ENCODE measurements at places on chromosomes 1 and 21.
A peak's percentile ranks its signal among the peaks of the same experiment; 100 is the strongest.

GRCh38 chr1:207691010-207691409, 46.1 kb downstream of the CR1L start:
- no peak for DNase-seq

DNA sequence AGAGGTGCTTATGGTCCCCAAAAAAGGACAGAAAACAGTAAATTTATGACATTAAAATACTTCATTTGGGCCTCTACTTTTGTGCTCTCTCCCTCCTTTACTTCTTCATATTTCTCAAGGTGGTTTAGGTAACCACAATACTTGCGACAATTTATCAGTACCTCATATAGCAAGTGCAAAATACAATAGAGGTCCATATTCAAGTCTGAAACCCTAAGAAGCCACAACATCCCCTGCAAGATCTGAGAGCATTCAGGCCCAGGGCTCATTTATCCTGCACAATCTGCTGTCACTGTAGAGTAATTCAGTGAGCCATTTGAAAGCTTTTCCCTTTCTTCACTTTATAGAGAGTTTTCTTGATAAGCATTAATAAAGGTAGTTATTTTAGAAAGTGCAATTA, 24.2 kb upstream of the ATP6V1G3 start:
- DNase-seq: no peak

DNA sequence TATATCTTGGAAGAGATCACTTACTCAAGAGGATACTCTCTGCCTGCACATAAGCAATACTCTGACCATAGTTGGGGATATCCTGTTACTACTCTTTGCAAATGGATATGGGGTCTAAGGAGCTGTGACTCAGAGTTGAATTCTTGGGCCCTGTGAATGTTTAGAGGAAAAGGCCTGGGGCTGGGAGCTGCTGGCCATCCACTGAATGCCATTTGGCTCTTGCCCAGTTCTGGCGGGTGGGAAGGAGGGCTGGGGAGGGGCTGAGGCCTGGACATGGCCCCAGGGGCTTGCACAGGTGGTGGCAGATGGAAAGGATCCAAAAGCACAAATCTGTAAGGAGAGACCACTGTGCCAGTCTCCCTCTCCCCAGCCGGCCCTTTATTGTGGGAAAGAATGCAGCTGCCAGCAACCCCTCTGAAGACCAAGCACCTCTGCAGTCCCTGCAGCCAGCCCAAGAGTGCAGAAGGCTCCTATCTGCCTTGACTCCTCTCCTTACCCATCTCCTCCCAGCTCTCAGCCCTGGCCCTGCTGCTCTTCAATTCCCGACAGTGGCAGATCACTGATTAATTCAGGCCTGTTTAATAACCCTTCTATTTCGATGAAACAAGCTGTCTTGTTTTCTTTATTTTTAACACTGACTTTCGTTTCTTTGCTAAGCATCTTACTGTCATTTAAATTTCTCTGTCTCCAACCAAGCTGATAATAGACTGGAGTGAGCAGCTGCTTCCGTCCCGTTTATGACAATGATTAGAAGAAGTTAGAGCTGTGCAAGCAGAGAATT, 12.1 kb downstream of the PLXNA2 start:
- no peak for DNase-seq

GRCh38 chr1:169707912-169708604, 3.4 kb downstream of the SELL start:
- DNase-seq: no peak

GRCh38 chr1:228004331-228004855, 2.4 kb upstream of the WNT3A start:
- no peak for DNase-seq

- peak; percentile 64 for DNase-seq
Measured at GRCh38 chr1:54220004-54220811, 20.2 kb downstream of the MRPL37 start.

DNA sequence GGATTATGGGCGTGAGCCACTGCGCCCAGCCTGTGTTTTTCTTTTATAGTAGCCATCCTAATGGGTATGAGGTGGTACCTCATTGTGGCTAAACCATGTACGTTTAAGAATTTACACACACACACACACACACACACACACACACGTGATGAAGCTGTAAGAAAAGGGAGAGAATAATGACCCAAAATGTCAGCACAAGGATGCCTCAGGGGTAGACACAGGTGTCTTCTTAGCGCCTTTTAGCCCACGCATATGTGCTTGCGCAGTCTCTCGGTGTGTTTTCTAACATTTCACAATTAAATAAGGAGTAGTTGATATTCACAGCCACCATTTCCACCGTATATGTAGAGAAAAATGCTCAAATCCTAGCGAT, 782 bp upstream of the PFKL start:
- DNase-seq: no peak

- DNase-seq: no peak
Measured at GRCh38 chr1:8687039-8687438, 130.4 kb downstream of the RERE start.

GRCh38 chr1:1150100-1150499, 23.6 kb upstream of the TTLL10 start:
- DNase-seq: no peak

GRCh38 chr1:56050911-56051310, 528.5 kb downstream of the PLPP3 start:
- DNase-seq: no peak

DNA sequence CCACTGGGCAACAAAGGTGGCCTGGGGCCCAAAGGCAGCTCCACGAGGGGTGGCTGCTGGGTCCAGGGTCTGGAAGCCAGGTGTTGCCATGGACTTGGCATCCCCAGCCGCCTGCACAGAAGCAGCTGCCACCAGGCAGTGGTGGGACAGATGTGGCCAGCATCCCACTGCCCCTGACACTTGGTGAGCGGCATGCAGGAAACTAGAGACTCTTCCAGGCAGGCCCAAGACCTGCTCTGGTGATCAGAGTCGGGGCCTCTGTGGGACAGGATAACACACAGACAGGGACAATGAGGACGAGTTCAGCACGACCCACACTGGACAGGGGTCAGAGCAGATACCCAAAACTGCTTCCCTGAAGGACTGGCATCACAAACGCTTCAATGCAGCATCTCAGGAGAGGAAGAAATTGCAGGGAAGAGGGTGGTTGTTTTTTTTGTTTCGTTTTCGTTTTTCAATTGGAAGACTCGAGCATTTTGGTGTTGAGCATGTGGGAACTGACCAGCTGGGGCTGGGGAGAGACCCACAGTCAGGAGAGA, 34.1 kb upstream of the RNF187 start:
- no peak for DNase-seq

DNA sequence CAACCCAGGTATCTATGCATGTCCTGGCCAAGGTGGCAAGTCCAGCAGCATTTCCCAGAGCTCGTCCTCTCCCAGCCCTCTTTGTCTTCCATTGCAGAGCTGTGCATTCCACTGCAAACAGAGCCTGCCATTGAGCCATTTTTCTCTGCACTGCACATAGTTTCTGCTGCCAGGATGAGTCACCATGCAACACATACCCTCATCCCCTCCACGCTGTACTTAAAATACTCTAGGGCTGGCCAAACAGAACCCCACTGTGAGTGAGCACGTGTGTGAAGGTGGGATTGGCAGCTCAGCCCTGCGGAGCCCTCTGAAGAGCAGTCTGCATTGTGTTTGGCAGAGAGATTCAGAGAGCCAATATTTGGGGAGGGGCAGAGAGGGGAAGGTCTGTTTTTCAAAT, 3.9 kb upstream of the ATP1B1 start:
- peak; percentile 49 for DNase-seq

DNA sequence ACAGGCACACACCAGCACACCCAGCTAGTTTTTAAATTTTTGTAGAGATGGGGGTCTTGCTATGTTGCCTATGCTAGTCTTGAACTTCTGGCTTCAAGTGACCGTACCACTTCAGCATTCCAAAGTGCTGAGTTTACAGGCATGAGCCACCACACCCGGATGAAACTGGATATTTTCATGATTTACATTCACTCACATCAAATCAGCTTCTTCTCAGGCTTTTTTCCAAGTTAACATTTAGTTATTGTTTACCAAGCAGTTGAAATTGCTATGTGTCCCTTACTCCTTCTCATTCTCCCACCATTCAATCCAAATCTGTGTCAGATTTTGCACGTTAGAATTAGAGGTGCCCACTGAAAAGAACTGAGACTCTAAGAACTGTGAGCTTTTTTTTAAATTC, 18.4 kb downstream of the RIT1 start:
- DNase-seq: peak; percentile 47
